Breast epithelium (tissue), 4 donors: ENCODE measurements at places on chromosomes 6 and 20. TPM values are rescaled to one million over a fixed set of nuclear protein-coding genes. Genes with fewer than 3 reads are reported as not detected.

OLIG3 gene
- not detected for total RNA-seq

RBBP8NL gene
- total RNA-seq: 2.0 TPM

VWA7 gene
- total RNA-seq: 1.6 TPM

PI3 gene
- total RNA-seq: not detected

CNKSR3 gene
- total RNA-seq: 5.2 TPM

LY86 gene
- total RNA-seq: 8.3 TPM

PSORS1C2 gene
- total RNA-seq: not detected

SERPINB6 gene
- 100 TPM for total RNA-seq

SPDEF gene
- 123 TPM for total RNA-seq

BLTP3A gene
- total RNA-seq: 12.2 TPM

MOXD1 gene
- 1.9 TPM for total RNA-seq

BPIFA1 gene
- not detected for total RNA-seq

ERVFRD-1 gene
- total RNA-seq: not detected

LHFPL5 gene
- not detected for total RNA-seq

HCK gene
- 16.0 TPM for total RNA-seq

BICRAL gene
- 25.2 TPM for total RNA-seq

ANKRD66 gene
- not detected for total RNA-seq

MEP1A gene
- total RNA-seq: 0.29 TPM

RUNX2 gene
- total RNA-seq: 7.3 TPM

SYCP2L gene
- 1.8 TPM for total RNA-seq

LZTS3 gene
- total RNA-seq: 9.3 TPM

HIVEP1 gene
- 41.3 TPM for total RNA-seq

VIP gene
- total RNA-seq: 0.98 TPM

SLC17A5 gene
- 35.1 TPM for total RNA-seq

PACRG gene
- total RNA-seq: 4.6 TPM

SLC24A3 gene
- 12.3 TPM for total RNA-seq

CDH22 gene
- total RNA-seq: 0.66 TPM

REV3L gene
- 108 TPM for total RNA-seq

ANGPT4 gene
- total RNA-seq: 1.0 TPM

SLC44A4 gene
- 10.5 TPM for total RNA-seq

RHAG gene
- total RNA-seq: not detected

CRISP3 gene
- total RNA-seq: not detected

PTK6 gene
- total RNA-seq: 0.88 TPM

SNRPB gene
- total RNA-seq: 207 TPM

PGC gene
- not detected for total RNA-seq
